ENCODE measurements at places on chromosomes 13 and 19. TPM values are rescaled to one million over a fixed set of nuclear protein-coding genes. Genes with fewer than 3 reads are reported as not detected.

Gene TBC1D4
- 14.9 TPM for total RNA-seq

Gene KRTDAP
- not detected for total RNA-seq

Gene ZNF460
- 34.3 TPM for total RNA-seq

Gene B3GNT3
- total RNA-seq: 15.8 TPM

Gene ZSCAN1
- 5.0 TPM for total RNA-seq

Gene IGFL1
- total RNA-seq: not detected

Gene ZNF285
- total RNA-seq: 3.6 TPM

Gene STOML3
- total RNA-seq: not detected

Gene CCDC106
- 7.8 TPM for total RNA-seq

Gene CEACAM7
- not detected for total RNA-seq

Gene SERPINE3
- not detected for total RNA-seq

Gene TEX101
- total RNA-seq: not detected

Gene DAND5
- total RNA-seq: not detected

Gene ZNF154
- total RNA-seq: not detected

Gene PGLYRP1
- not detected for total RNA-seq

Gene IQCN
- total RNA-seq: not detected

Gene UBE2L5
- not detected for total RNA-seq

Gene ZNF45
- 25.6 TPM for total RNA-seq

Gene SIPA1L3
- total RNA-seq: 39.9 TPM

Gene REEP6
- 4.1 TPM for total RNA-seq

Gene PCSK4
- 3.0 TPM for total RNA-seq

Gene MADCAM1
- total RNA-seq: not detected

Gene PSENEN
- 186 TPM for total RNA-seq

Gene ANKLE1
- total RNA-seq: not detected

Gene FCER2
- not detected for total RNA-seq

Gene CCNA1
- 8.1 TPM for total RNA-seq

Gene SPTBN4
- total RNA-seq: 6.3 TPM

Gene LRRC4B
- 8.7 TPM for total RNA-seq

Gene LILRB3
- not detected for total RNA-seq

Gene PABPC3
- total RNA-seq: not detected

Gene ATP4A
- total RNA-seq: not detected

Gene LRP3
- 53.6 TPM for total RNA-seq

Gene MEIS3
- 41.7 TPM for total RNA-seq

Gene ATXN8OS
- not detected for total RNA-seq

Gene ZNF576
- total RNA-seq: 55.1 TPM

Gene ZNF675
- total RNA-seq: 4.3 TPM

Gene ZNF444
- total RNA-seq: 31.3 TPM

Gene C3
- total RNA-seq: 6.5 TPM

Gene DIRAS1
- total RNA-seq: 0.17 TPM

Gene IZUMO2
- not detected for total RNA-seq

Gene C19orf73
- total RNA-seq: 0.71 TPM

Gene DOCK6
- total RNA-seq: 8.7 TPM

Gene KLK3
- not detected for total RNA-seq

Gene TPTE2
- not detected for total RNA-seq

Gene VWA8
- total RNA-seq: 9.9 TPM

Gene PKN1
- total RNA-seq: 223 TPM

Gene ADGRE3
- total RNA-seq: not detected

Gene ABHD13
- 0.78 TPM for total RNA-seq

Gene ICAM3
- total RNA-seq: 12.2 TPM

Gene HSD17B14
- total RNA-seq: 33.6 TPM

Gene LILRA1
- not detected for total RNA-seq

Gene KLK4
- not detected for total RNA-seq

Gene CSNK1A1L
- total RNA-seq: not detected

Gene NDFIP2
- 54.3 TPM for total RNA-seq

Gene ANGPTL8
- total RNA-seq: not detected
